T-helper 1 cell treated with Interleukin-12 subunit alpha and Interleukin-12 subunit beta and Interleukin-4 antibody, amounts not matched to agents 30 ng/mL and 1 ng/mL, for 36 hours (primary cell): ENCODE measurements at places on chromosomes 13 and 19. TPM values are rescaled to one million over a fixed set of nuclear protein-coding genes. Genes with fewer than 3 reads are reported as not detected.

The FOXA3 gene
- not detected in 2 replicates for total RNA-seq

The FXYD5 gene
- 350 and 365 TPM in 2 replicates for total RNA-seq

The FGF21 gene
- total RNA-seq: not detected in 2 replicates

The OR10H1 gene
- total RNA-seq: 0.05 TPM in 1 of 2 replicates, not detected in the other

The ARHGEF7 gene
- 69.3 and 80.8 TPM in 2 replicates for total RNA-seq

The FPR1 gene
- not detected in 2 replicates for total RNA-seq

The CACNA1A gene
- 1.7 and 2.5 TPM in 2 replicates for total RNA-seq

The CPAMD8 gene
- total RNA-seq: 0.22 and 0.44 TPM in 2 replicates
